Stimulated activated naive CD4-positive, alpha-beta T cell treated with Interleukin-2 at 50 U/mL for 16 hours (primary cell): ENCODE measurements at places on chromosomes 2 and 18.
A peak's percentile ranks its signal among the peaks of the same experiment; 100 is the strongest.

GRCh38 chr2:26479131-26479788, 1.3 kb upstream of the OTOF start:
- DNase-seq, result no peak

- peak; percentile 3 for DNase-seq
Measured at GRCh38 chr18:45621061-45621511, 5.8 kb downstream of the SLC14A2 start.

DNA sequence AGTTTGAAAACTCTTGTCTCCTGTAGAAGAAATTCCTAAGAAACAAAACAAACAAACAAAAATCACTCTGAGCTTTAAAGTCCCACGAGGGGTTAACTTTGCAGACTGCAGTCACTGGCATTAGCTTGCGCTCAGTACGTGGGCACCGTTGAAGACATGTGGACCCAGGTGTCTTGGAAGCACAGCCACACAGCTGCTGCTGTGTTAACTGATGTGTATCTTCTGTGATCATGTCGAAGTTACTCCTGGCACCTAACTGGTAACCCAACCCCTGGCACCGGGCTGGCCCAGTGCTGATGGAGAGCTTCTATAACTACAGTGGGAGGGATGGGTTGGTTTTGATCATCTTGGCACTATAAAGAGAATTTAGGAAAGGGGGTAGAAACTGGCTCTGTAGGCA, 51.6 kb upstream of the FHL2 start:
- DNase-seq, result no peak

DNA sequence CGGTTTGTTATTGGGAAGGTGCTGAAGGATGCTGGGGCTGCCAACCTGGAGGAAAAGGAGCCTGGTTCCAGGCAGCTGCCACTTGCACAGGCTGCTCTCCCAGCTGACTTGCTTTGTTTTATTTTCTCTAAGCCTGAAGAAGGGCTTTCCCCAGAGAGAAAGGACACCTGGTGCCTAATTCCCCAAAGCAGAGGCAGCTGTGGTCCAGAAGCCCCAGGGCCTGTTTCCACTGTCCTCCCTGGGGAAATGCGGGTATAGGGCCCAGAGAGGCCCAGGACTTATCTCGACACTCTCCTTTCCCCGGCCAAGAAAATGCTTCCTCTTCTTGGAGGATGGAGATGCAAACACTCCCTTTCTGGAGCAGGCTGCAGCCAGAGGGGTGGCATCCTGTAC, 30.1 kb downstream of the INO80C start:
- no peak for DNase-seq

GRCh38 chr2:174522553-174522952, 35.7 kb upstream of the GPR155 start:
- DNase-seq, result no peak

- no peak for DNase-seq
Measured at GRCh38 chr2:115678129-115678528, 1235.7 kb downstream of the DPP10 start.

GRCh38 chr18:59820663-59821062, 79.1 kb upstream of the PMAIP1 start:
- no peak for DNase-seq

- DNase-seq, result no peak
Measured at GRCh38 chr2:84495539-84496146, 20.7 kb upstream of the DNAH6 start.

DNA sequence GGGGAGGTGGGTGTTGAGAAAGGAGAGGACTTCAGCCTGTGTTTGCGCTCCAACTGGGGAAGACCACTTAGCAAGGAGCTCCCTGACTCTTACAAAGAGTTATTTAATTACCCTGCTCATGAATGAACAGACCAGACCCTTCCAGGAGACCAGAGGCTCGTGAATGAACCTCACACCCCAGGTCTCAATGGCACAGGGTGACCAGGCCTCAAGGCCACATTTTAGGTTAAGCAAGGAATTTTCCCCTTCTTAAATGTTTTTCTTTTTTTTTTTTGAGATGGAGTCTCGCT, 25.3 kb downstream of the SMAD7 start:
- no peak for DNase-seq

- DNase-seq, result no peak
Measured at GRCh38 chr2:26754539-26754938, 9.5 kb upstream of the SLC35F6 start.

DNA sequence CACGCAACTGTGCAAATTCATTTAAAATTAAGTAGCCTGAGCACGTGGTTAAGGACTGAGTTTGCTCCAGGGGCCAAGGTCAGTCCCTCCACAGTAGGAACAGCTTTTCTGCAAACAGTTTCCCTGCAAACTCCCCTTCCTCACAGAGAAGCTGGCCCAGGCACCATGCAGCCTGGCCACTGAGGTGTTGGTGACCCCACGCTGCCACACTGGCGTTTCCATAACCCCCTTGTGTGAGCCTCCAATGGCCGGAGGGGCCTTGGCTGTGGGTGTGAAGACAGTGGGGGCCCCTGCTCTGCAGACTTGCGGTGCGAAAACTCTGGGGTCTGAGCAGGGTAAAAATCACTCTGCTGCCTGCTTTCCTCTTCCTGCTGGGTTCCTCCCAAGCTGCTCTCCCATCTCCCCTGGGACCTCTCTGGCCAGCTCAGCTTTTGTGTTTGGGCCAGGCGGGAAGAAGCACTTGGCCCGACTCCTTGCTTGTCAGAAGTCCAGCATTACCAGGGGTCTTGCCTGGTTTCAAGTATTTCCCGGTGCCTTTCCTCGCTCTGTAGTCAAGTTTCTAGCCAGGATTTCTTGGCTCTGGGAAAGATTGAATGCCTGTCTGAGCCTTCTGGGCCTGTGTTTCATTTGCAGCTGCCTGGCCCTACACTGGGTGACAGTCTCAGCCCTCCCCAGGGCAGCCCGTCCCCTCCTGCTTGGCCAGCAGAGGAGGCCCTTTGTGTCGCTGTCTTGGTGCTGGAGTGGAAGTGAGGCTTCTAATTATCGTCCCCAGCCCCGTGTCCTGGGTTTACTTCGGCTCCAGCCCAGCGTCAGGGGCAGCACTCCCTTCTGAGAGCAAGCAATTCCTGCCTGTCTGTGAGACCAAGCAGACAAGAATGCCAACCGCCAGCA, 131.4 kb upstream of the SLC1A4 start:
- DNase-seq, result no peak

- no peak for DNase-seq
Measured at GRCh38 chr2:28352104-28352503, 40.6 kb upstream of the FOSL2 start.

- no peak for DNase-seq
Measured at GRCh38 chr2:12948231-12948960, 231.7 kb downstream of the TRIB2 start.

- no peak for DNase-seq
Measured at GRCh38 chr2:171410101-171410500, 23.7 kb downstream of the METTL8 start.

DNA sequence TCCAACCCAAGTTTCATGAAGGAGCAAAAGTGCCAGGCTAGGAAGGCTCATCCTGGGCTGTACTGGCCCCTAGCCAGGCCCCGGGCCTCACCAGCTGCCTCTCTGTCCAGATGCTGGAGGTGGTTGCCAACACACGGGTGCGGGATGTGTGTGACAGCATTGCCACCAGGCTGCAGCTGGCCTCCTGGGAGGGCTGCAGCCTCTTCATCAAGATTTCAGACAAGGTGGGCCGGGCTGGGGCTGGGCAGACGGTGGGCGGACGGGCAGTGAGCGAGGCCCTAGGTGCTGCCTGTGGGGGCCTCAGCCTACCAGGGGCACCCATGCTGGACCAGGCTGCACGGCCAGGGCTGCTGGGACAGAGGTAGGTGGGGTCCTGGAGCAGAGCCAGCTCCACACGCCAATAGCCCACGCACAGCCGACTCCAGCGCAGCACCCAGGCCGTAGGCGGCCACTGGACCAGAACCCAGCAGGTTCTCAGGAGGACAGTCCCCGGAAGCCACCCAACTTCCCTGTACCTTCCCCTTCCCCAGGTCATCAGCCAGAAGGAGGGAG, 11.8 kb upstream of the GPR17 start:
- no peak for DNase-seq

GRCh38 chr2:190970873-190971506, 43.0 kb downstream of the STAT1 start:
- DNase-seq, result no peak

GRCh38 chr18:64713284-64713683, 564.4 kb upstream of the LINC00305 start:
- DNase-seq, result no peak

- DNase-seq, result no peak
Measured at GRCh38 chr2:2191110-2191707, 139.9 kb downstream of the MYT1L start.

- no peak for DNase-seq
Measured at GRCh38 chr2:102484310-102485061, 11.5 kb downstream of the SLC9A4 start.

DNA sequence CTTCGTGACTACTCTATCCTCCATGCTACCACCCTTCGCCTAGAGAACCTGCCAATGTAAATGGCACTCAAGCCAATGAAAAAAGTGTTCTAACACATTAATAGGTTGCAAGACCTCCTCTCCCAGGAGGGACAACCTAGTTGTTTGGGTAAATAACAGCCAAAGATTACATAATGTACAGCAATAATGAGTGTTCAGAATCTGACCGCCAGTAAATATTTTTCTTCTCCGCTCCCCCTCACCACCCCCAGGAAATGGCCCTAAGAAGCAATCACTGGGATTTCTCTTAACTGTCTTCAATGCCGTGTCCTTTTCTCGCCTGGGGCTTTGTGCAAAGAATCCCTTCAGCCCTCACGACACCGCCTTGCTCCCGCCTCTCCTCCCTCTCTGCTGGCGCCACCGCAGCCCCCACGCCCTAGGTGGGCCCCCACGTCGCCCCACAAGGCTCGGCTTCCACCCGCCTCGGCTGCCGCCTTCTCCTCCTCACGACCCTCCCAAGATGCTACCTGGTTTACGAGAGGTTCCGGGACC, 458 bp downstream of the HYCC2 start:
- no peak for DNase-seq

- no peak for DNase-seq
Measured at GRCh38 chr18:9642799-9643462, 28.6 kb upstream of the PPP4R1 start.

DNA sequence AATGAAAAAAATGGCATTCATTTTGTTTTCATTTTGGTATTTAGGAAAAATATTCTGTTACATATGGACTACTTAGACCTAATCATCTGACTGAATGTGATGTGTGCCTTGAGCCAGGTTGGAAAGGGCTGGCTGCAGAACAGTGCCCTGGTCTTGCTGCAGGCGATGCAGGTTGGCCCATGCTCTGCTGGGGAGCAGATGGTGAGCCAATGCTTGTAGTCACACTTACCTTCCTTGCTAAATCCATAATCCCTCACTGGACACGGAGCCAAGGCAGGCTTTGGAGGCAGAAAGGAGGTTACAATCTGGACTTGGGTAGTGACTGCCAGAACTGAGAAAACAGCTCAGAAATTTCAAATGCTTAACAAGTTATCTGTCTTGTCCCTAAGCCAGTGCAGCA, 228.7 kb downstream of the ARHGAP15 start:
- DNase-seq, result no peak

DNA sequence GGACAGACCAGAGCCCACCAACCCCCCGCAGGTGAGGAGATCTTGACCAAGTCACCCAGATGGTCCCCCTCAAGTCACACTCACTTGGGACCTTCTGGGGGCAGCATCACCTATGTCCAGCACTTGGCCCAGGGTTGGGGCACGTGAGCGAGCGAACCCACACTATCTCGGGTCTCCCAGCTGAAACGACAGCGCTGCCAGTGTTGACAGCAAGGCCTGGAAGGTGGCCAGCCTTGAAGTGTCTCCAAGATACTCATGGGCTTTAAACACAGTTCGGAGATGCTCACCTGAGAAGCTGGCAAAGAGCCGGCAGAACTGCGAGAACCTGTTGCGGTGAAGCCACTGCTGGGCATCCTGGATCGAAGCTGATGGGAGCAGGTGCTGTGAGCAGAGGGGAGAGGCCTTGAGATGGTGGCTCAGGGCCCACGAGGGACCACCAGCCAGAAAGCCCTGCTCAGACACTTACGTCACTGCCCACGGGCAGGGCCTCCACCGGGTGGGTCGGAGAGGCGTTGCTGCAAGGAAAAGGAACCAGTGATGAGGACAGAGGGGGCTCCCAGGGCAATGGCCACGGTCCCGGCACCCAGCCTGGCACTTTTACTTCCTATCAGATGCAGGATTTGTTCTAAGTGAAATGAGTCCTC, 47.5 kb downstream of the TFCP2L1 start:
- DNase-seq, result no peak

GRCh38 chr2:239790313-239790712, 234.8 kb downstream of the NDUFA10 start:
- DNase-seq, result no peak
